ENCODE measurements at places on chromosomes 3 and 15.
A peak's percentile ranks its signal among the peaks of the same experiment; 100 is the strongest.

DNA sequence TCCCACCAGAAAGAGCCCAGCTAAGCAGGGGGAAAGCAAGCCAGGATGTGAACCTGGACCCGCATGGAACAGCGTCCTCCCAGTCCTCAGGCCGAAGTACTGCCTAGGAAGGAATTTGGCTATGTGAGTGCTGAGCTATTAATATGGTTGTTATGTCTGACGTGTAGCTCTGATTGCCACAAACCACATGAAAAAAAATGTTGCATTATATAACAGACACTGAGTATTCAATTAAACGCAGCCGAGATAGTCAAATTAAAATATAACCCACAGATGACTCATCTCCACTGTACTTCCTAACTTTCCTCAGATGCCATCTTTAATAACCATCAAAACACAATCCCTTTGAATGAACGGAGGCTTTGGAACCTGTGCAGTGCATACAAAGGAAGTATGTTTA is 111.1 kb downstream of the GABRB3 start:
- DNase-seq: no peak

- no peak for DNase-seq
These were observed 1.3 kb upstream of the OXSR1 start for GRCh38 chr3:38163841-38164642.

DNA sequence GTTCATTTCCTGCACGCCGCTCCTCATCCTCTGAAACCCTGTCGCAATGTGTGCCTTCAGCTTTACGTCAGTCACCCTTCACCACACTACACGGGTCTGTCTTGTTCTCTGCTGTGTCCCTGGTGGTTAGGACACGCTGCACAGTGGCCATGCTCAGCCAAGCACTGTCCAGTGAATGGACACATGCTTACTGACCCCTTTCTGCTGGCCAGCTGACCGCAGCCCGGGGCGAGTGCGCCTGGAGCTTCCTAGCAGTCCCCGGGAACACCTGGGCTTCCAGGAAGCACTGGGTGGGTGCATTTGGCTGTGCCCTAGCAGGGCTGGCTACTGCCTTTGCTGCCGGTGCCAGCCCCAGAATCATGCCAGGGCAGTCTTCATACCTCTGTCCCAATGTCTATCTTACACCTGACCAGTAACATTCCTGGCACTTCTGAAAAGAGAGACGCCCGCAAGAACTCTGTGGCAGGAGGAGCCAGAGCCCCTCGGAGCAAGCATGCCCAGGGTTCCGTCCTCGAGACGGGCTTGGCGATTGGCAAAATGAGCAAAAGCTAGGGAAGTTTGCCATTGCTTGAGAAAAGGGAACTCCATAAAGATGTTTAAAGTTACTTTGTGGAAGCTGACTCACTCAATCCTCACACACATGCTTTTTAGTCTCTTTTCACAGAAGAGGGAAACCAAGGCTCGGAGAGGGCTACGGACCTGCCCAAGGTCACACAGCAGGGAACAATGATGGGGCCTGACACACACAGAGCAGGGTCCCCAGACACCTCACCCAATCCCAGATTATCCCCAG is 15.7 kb upstream of the ZXDC start:
- no peak for DNase-seq

DNA sequence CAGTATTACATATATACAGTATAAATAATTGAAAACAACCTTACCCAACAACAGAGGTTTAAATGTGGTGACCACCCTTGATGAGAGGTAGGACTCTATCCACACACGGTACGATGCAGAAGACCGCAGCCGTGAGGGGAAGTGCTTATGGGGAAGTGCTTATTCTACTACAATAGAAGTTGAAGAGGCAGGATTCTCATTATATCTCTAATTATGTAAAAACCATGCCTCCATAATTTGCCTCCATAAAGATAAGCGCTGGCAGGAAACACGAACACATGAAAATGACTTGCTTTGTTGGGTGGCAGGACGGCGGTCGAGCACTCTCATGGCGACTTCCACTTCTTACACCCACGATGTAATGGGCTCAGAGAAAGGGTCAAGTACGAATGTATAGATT is 7.2 kb upstream of the MUC13 start:
- no peak for DNase-seq

DNA sequence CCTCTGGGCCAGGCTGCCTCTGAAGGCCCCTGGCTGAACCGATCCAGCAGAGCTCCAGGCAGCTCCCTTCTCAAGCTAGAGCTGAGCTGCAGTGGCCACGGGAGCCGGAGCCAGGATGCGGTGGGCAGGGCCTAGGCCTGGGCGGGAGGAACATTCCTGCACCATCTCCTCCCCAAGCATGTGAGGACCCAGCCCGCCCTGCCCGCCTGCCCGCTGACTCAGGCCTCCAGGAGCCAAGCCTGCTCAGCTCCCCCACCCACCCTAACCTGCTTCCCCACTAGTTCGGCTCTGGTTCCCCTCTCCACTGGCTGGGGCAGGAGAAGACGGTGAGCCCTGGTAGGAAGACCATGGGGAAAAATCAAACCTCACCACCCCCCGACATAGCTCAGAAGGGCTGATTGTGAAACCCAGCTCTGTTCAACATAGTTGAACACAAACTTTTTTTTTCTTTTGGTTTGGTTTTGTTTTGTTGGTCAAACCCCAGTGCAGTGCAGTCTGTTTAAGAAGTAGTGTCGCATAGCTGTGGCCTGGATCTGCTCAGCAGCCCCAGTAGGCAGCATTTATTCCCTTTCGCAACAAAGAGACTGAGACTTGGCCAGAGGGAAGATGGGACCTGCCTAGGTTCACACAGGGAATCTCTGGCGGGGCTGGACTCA is 13.5 kb downstream of the SNX33 start:
- DNase-seq: no peak

DNA sequence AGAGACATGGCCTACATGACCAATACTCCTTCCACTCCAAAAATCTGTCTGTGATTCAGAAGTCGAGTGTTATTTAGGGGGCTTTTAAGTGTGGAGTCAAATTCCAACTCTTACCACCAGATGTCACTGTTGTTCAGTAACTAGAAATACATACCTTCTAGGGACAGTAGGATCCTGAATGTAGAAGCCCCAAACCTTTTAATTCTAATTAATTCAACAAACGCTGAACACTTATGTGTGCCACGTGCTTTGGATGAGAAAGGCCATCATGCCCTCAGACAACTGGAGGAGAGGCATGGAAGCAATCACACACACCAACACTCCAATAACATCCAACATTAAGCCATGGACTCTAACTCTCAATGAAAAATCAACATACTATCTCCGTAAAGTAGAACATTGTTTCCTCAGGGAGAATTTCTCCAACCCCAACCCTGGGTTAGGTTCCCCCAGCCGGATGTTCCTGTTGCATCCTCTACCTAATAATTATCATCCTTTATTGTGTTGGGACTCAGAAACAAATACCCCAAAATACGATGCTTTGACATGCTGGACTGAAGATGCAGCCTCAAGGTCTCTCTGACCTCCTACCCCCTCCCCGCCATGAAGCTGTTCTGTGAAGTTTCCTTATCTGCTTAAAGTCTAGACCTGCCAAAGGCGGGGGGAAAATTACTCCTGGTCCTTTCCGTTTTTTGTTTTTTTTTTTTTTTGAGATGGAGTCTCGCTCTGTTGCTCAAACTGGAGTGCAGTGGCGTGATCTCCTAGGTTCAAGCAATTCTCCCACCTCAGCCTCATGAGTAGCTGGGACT is 8.0 kb upstream of the CCDC13 start:
- peak; percentile 44 for DNase-seq

- DNase-seq: no peak
These were observed 663.7 kb downstream of the AGBL1 start for GRCh38 chr15:86743283-86743903.

Measured in SK-N-MC (cell line).